ENCODE measurements at places on chromosomes 16 and 17.

GRCh38 chr17:44797802-44798201, 32.3 kb downstream of the GJC1 start:
- DNase-seq: no peak

GRCh38 chr17:81341516-81342268, 46.6 kb upstream of the SLC38A10 start:
- no peak for DNase-seq

GRCh38 chr16:57277586-57277985, 6.9 kb downstream of the PLLP start:
- DNase-seq: no peak

DNA sequence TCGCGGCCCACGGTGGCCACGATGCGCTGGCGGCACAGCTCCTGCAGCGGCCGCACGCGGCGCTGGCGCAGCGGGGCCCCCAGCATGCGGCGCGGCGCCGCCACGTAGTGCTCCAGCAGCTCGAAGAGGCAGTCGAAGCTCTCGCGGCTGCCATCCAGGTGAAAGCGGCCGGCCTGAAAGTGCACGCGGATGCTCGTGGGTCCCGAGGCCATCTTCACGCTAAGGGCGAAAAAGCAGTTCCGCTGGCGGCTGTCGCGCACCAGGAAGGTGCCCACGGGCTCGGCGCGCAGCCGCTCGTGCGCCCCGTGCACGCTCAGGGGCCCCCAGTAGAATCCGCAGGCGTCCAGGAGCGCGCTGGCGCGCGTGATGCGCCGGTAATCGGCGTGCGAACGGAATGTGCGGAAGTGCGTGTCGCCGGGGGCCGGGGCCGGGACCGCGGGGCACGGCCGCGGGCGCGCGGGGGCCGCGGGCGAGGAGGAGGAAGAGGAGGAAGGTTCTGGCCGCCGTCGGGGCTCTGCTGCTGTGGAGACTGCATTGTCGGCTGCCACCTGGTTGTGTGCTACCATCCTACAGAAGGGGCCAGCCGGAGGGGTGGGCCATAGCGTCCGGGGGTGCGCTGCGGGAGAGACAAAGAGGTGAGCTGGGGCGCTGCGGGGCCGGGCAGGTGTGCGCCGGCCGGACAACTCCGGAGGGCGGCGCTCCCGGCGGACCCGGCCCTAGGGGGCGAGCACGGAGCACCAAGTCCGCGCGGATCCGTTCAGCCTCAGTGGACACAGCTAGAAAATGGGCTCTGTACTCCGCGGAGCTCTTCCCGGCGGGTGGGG, 879 bp downstream of the SOCS1 start:
- DNase-seq: peak; percentile 21

DNA sequence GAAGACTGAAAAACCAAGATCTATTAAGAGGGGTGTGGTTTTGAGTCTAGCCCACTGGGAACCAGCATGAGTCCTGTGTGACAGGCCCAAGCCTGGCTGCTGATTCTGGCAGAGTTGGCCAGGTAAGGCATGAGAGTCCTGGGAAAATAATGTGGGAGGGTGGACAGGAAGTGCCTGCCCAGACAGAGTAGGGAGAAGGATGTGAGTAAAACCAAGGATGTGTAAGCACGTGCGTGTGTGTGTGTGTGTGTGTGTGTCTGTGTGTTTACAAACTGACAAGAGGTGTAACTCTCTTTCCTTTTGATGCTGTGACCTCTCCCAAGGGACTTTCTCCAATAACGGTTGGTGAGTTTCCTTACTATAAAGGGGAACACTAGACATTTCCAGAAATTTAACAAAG, 15.6 kb upstream of the TEX2 start:
- no peak for DNase-seq

DNA sequence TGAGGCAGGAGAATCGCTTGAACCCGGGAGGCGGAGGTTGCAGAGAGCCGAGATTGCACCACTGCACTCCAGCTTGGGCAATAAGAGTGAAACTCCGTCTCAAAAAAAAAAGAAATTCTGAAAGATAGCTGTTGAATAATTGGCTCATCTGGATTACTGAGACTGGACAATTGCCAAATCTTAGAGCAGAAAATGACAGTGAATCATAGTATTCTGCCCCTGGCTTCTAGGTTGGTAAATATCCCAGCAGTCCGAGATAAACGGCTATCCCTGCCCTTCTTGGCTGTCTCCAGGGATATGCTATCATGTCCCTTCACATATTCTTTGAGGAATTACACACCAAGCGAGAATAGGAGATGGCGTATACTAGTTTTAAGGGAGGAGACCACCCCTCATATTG, 35.5 kb upstream of the METTL16 start:
- no peak for DNase-seq

DNA sequence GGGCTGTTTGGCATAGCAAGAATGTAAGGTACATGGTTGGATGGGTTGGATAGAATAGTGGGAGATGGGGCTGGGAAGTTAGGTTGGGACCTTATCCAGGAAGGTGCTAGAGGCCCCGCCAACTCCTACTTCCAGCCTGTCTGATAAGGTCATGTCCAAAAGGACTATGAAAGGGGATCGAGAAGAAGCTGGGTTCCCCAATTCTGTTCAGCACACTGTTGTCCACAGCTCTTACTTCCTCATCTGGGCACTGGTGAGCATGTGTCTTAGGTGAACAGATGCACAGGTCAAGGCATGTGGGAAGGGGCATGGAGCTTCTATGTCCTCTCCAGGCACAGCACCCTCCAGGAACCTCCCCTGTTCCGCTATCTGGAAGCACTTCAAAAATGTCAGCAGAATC, 5.6 kb upstream of the ULK2 start:
- DNase-seq: no peak

- no peak for DNase-seq
Observed at GRCh38 chr16:58187665-58188421, 10.1 kb downstream of the CSNK2A2 start.

- no peak for DNase-seq
Observed at GRCh38 chr16:88004391-88004790, 53.2 kb downstream of the BANP start.

GRCh38 chr17:21164620-21165019, 37.9 kb downstream of the DHRS7B start:
- DNase-seq: no peak

DNA sequence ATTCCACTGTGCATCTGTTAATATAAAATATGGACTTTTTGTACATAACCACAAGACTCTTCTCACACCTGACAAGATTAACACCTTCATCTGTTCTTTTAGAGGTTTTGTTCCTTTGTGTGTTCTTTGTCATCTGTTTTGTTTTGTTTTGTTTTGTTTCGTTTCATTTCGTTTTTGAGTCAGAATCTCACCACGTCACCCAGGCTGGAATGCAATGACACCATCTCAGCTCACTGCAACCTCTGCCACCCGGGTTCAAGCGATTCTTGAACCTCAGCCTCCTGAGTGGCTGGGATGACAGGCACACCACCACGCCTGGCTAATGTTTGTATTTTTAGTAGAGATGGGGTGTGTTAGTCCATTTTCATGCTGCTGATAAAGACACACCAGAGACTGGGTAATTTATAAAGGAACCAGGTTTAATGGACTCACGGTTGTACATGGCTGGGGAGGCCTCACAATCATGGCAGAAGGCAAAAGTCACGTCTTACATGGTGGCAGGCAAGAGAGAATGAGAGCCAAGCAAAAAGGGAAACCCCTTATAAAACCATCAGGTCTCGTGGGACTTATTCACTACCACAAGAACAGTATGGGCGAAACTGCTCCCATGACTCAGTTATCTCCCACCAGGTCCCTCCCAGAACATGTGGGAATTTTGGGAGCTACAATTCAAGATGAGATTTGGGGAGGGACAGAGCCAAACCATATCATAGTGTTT, 22.3 kb downstream of the C16orf90 start:
- no peak for DNase-seq

DNA sequence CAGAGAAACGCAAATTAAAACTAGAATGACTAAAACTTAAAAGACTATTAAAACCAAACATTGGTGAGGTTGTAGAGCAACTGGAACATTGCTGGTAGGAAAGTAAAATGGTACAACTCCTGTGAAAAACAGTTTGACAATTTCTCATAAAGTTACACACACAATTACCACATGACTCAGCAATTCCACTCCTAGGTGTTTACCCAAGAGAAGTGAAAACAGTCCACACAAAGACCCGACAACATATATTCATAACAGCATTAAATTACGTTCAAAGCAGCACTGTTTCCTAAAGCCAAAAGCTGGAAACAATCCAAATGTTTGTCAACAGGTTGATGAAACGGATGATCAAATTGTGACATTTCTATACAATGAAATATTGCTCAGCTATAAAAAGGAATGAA, 26.5 kb upstream of the ALOX12 start:
- no peak for DNase-seq

GRCh38 chr17:62004388-62004787, 60.7 kb downstream of the MED13 start:
- no peak for DNase-seq

DNA sequence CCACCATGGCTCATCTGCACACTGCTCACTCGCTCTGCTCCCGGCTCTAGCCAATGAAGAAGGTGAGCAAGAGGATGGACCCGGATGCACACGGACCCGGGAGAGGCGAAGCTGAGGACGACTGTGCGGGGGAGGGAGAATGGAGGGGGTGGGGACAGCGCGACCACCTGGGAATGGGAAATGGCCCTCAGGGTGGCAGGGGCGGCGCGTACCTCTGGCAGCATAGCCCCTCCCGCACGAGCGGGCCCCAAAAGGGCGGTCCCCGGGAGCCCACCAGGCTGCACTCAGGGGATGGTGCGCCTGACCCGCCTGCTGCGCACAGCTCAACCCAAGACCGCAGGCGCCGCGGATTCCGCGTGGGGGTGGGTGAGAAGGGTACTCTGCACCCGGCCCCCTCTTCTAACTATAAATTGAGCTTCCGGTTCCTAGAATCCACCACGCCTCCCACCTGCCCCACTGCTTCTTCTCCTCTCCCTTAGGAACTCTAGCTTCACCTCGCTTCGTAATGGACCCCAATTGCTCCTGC, 6.1 kb downstream of the MT1H start:
- DNase-seq: no peak

DNA sequence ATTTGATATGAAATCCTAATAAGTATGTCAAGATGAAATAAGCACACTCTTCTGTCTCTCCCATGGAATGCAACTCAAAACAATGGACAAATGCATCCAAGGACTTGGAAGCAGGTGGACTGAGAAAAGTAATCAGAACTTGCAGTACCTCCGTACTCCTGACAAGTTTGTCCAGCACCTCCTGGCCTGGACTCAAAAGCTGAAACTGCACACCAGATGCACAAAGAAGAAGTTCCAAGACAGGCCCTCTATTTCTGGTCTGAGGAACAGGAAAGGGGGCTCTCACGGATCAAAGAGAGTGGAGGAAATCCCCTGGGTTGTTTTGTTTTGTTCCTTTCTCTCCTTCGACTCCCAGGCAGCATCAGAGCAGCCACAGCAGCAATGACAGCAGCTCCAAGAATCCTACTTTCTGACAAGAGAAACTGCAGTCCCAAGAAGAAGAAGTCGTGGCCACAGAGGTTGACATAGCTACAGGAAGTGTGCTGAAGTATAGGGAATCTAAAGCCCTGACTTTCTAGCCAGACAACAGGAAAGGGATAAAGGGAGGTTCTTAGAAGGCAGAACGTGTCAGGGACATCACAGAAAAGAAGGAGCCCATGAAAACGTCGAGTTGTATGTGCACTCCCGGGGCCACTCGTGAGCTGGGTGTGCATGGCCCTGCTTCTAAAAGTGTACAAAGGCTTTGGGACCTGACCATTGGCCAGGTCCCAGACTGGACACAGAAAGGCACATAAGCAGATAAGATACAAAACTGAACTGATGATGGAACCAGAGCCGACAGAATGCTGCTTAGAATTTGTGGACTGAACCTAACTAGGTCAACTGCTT, 29.3 kb downstream of the AKAP10 start:
- DNase-seq: no peak

GRCh38 chr16:19088341-19088916, 21.0 kb downstream of the COQ7 start:
- no peak for DNase-seq

DNA sequence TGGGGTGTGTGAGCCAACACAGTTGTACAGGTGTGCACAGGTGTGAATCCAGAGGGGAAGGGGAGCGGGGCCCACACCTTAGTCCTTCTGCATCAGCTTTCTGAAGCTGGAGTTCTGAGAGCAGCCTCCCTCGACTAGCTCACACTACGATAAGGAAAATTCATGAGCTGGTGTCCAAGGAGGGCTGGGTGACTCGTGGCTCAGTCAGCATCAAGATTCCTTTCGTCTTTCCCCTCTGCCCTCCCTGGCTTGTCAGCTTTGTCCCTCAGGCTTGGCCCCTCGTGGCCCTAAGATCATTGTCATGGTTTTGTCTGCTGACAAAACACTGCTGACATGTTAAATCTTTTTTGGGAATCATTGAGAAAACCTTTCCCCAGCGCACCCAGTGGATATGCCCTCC, 47.5 kb downstream of the OR1D5 start:
- no peak for DNase-seq

- no peak for DNase-seq
Observed at GRCh38 chr17:34521955-34522354, 57.4 kb upstream of the TMEM132E start.

DNA sequence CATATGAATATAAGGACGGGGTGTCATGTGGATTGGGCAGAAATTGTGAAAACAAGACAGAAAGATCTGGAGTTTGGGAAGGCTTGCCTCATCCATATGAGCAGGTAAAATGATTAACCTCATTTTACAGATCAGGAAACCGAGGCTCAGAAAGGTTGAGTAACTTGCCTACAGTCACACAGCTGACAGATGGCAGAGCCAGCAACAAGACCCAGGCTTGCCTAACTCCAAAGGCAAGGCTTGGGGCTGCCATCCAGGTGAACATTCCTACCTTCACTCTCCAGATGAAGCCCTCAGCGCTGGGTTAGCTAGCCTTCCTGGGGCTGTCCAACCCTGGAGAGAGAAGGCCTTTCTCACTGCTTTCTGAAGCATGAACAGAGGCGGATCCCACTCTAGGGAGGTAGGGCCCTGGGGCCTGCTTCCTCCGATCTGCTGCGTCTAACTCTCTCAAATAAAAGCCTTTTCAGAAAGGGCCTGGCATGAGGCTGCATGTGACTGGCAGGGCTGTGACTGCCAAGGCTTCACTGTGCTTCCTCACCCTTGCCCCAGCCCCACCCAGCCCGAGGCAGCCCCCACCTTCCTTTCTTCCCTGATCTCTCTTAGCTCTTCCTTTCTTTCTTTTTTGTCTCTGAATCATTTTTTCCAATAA, 107.8 kb downstream of the GNAO1 start:
- peak; percentile 29 for DNase-seq

GRCh38 chr17:46811978-46812583, 6.4 kb downstream of the WNT3 start:
- DNase-seq: no peak

DNA sequence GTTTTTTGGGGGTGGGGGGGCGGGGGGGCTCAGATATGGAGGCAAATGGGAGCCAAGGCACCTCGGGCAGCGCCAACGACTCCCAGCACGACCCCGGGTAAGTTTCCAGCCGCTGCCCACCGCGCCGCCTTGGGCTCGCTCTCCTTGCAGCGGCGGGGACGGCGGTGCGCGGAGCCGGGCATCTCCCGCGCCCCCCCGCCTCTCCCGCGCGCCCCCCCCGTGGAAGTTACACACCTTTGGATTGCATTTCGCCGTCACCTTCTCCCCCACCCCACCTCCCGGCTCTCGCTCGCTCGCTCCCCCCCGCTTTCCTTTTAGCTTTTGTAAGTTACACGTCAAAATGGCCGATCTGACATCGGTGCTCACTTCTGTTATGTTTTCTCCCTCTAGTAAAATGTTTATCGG, 387 bp downstream of the MSI2 start:
- DNase-seq: no peak

GRCh38 chr17:69558796-69559195, 144.3 kb downstream of the MAP2K6 start:
- DNase-seq: no peak
